CD8-positive, alpha-beta T cell (primary cell): ENCODE measurements at places on chromosomes 6 and 20. TPM values are rescaled to one million over a fixed set of nuclear protein-coding genes. Genes with fewer than 3 reads are reported as not detected.

The STMND1 gene
- total RNA-seq: not detected

The CTCFL gene
- total RNA-seq: not detected

DNA sequence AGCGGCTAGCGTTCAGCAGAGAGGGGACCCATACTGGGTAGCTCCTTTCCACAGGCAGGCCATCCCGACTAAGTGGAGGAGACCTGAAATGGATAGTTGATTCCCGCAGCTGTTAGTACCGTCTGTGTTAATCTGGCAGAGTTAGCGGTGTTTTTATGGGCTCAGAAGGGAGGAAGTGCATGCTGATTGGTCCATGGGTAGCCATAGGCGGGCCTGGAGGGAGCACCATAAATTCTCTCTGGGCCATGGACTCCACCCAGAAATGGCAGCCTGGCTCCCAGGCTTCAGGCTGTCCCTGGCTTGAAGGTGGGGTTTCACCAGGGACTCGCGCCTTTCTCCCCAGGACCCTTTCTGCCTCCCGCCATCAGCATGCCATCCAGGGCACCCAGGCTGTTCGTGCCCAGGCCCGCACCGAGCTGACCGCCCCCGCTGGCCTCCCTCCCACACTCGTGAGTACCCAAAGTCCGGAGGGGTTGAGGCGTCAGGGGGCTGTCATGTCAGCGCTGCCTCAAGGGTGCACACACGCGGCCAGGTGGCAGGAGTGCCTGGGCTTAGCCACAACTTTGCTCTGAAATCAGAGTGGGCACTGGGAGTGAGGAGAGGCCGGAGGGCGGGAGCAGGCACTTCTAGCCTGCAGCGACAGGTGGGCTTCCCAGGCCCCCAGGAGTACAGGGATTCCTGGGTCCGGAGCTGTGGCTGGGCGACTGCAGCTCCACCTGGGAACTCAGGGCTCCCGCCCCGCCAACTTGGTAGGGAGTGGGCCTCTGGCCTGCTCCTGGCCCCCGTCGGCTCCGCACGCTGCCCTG, 694.3 kb upstream of the FLRT3 start:
- no peak for DNase-seq

The TAAR2 gene
- total RNA-seq: not detected

GRCh38 chr6:34151321-34152041, 5.6 kb upstream of the GRM4 start:
- DNase-seq: no peak

DNA sequence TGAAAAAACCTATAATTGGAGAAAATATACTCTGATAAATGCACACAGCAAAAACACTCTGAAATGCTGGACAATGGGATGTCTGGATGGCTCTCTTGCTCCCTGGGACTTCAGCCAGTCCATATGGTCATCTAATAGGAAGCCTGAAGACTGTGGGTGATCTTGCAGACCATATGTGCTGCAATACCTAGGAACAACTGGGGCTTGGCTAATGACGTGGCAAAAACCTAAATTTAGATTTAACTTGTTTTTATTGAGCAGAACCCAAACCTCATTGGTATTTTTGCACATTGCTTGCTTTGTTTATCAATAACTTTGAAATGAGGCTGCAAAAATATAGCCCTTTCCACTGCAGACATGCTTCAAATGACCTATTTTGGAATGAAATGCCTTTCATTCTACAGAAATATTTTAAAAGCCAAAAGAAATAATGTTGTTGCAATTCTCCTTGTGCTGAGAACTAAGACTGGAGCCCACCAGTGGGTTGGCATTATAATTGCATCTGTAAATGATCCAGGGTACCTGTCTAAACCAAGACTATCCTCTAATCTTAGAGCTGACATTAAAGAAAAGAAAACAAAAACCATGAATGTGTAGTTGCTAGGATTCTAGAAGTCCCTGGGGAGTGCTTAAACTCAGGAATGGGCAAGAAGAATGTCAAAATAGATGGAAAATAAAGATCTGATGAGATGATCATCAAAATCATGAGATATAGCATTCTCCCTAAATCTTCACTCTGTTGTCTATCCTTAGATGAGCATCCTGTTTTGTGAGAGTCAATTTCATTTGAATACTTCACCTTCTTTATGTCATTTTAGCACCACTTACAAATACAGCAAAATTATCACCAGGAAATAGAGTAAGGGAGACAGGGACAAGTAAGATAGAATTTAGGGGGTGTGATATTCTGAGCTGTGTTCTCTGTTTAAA, 152.1 kb upstream of the RIMS1 start:
- DNase-seq: no peak

DNA sequence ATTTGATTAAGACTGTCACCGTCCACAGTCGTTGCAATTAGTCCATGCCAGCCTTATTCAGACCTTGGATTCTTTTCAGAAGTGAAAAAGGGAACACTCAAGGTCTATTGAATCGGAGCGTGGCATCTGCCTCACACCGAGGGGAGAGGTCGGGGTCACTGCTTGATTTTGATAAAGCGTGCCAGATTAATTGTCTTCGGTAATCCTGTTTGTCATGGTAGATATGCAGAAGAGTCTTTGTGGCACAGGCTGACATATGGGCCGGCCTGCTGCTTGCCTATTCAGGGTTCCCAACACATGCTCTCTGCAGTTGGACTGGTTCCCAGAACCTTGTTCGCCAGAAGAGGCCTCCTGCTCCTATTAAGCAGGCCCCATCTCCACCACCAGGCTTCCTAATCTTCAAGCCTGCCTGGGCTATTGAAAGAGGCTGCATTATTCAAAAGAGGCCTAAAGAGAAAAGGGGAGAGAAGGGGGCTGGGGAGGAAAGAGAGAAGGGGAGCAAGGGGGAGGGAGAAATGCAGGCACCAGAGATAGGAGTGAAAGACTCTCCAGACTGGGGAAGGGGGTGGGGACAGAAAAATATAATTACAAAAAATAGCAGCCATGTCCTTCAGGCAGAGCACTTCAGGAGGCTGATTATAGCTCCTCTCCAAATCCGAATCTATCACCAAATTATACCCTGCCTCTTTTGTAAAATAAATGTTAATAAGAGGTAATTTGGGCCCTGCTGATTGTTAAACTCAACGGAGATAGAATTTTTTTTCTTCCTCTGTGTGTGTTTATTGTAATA, 611.3 kb downstream of the HDGFL1 start:
- DNase-seq: no peak

The GPR63 gene
- not detected for total RNA-seq

GRCh38 chr6:5422321-5422915, 161.1 kb downstream of the FARS2 start:
- no peak for DNase-seq

DNA sequence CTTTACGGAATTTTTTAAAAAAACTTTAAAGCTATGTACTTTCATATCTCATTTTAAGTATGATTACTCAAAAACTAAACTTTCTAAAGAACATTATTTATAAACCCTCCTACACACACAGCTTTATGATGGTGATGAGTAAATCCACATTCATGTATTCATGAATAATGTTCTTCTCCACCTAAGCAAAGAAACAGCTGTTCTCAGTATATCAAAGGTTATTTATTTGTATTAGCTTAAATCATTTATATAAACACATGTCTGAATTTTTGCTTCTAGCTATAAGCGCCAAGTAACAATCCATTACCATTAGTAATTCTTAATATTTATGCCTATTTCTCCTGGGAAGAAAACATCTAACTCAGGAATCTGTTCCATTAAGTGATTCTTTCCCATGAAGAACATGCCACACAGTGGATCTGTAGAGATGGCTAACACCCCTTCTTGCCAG, 63.3 kb downstream of the SMLR1 start:
- DNase-seq: no peak

DNA sequence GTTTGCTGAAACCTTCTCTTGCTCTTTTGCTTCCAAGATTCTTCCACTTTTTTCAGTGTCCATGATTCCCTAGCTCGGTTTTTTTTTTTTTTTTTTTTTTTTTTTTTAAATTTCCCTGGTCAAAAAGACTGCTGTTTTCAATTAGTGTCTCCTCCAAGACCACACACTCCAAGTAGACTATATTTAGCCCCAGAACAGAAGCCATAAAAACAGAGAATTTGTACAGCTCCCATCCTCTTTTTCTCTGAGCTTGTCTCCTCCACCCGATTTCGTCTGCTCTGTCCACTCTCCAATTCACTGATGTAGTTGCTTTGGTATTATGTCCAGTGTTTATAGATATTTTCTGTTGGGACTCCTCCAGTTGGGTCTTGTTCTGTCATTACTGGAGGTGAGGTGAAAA, 37.6 kb downstream of the RSPH3 start:
- DNase-seq: no peak

GRCh38 chr6:105177556-105177955, 2.3 kb downstream of the POPDC3 start:
- no peak for DNase-seq

DNA sequence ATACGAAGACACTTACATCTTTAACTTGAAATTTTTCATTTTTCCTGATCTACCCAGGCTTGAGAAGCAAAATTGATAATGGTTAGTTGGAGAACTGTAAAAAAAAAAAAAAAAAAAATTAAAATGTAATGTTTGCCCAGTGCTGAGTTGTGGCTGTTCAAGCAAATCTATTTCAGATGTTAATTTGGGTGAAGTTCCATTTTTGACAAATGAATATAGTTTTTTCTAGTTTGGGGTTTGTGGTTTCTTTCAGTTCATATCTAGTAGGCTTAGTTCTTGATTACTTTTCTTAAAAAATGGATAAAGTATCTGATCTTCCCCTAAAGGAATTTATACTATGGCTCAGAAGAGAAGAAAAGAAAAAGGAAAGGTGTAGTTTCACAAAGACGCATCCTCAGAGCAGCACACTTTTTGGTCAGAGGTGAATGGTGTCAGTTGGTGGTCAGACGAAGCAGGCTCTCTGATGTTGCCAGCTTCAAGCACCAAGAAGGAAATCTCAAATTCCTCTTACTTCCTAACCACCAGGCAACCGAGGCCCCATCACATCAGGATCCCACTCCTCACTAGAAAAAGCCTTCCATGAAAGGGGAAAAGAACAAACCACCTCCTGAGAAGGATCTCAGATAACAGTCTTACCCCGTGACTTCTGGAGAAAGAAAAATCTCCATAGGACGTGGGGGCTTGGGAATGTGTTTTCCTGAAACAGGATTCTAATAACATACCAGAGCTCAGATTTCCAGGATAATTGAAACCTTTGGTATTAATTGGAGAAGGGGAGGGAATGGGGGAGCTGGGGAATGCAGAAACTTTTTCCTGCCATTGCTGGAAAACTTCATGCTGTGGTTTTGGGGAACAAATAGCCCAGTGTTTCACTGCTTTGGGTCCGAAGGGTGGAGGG, 396.2 kb downstream of the CD83 start:
- DNase-seq: no peak

The HCRTR2 gene
- total RNA-seq: not detected

The CAPN11 gene
- total RNA-seq: 0.27 TPM

- DNase-seq: no peak
These were observed 228.4 kb downstream of the LAMA2 start for GRCh38 chr6:129111346-129111745.

The CRISP3 gene
- total RNA-seq: not detected

DNA sequence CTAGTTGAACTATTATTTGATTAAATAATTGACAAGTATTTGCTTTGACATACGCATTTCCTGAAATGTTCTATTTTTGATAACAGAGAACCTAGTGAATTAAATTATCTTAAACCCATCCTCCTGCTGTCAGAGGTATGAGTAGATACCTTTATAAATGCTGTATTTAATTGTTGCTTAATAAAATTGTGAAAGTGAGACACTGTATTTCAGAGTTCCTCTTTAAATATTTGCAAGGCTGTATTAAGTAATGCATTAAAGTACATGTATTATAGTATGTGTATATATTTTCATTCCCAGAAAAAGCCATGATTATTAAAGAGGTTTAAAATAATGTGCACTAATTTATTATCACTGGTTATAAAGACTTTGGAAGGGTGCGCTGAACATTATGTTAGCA, 483.8 kb downstream of the TFAP2B start:
- DNase-seq: no peak

DNA sequence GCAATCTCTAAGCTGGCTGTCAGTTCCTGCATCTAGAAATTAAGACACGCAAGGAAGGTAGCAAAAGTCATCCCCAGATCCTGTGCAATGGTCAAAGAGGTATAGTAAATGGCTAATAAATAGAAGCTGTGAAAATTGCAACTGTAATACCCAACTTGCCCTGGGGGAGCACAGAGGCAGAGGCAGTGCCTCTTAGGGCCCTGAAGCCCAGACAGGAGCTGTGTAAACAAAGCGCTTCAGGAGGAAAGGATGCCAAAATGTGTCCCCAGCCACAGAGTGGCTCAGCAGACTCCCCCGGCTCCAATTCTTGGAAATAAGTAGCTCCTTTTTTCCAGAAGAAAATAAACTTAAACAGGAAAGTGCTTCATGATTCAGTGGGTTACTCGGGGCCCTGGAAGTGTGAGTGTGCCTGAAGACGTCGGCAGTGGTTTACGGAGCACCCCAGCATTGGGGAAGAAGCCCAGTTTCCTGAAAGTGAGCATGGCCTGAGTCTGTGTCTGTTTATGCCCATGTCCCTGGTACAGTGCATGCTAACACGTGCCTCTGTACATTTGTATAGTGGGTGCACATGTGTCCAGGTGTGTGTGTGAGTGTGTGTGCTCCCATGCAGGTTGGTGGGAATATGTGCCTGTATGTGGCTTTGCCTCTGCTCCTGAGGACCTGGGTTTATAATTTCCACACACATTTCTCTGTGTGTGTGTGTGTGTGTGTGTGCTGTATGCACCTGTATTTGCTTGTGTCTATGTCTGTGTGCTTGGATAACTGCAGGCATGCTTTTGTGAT, 246.7 kb downstream of the MAFB start:
- DNase-seq: no peak

DNA sequence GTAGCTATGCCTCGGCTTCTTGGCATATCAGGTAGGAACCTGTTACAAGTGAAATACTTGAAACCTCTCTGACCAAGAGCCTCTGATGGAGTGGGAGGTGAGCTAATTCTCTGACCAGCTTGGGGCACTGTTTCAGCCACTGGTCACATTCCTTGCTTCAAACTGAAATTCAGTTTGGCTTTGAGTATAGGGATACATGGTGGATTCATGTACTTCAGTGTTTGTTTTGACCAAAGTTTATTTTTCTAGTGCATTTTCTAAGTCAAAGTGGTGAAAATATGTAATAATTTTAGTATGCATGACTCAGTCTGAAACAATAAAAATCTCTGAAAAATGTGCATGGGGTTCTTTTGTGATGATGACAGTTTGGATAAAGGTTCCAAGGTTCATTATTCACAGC, 18.6 kb downstream of the TTPAL start:
- no peak for DNase-seq

- DNase-seq: no peak
These were observed 185.4 kb upstream of the VGLL2 start for GRCh38 chr6:117079951-117080350.

DNA sequence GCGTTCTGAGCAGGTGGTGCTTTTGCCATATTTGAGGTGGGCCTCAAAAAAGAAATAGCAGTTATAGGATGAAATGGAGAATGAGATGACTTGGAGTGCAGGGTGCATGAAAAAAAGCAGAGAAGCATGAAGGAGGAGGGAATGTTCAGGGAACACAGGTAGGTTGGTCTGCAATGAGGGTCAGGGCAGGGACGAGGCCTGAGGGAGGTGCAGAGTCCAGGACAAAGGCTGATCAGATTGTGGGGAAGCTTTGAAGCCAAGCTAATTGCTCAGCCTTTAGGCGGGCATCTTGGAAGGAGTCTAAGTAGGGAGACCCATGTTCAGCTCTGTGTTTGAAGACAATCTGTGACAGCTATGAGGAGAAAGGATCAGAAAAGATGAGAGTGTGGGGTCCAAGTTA, 12.0 kb downstream of the TRAM2 start:
- DNase-seq: no peak
